Activated gamma-delta T cell treated with Interleukin-2 at 50 U/mL for 16 hours (primary cell): ENCODE measurements at places on chromosomes 13 and 19.

- no peak for DNase-seq
These were observed 5.1 kb downstream of the IGFLR1 start for GRCh38 chr19:35736913-35737886.

GRCh38 chr13:92017737-92018136, 619.3 kb downstream of the GPC5 start:
- no peak for DNase-seq

DNA sequence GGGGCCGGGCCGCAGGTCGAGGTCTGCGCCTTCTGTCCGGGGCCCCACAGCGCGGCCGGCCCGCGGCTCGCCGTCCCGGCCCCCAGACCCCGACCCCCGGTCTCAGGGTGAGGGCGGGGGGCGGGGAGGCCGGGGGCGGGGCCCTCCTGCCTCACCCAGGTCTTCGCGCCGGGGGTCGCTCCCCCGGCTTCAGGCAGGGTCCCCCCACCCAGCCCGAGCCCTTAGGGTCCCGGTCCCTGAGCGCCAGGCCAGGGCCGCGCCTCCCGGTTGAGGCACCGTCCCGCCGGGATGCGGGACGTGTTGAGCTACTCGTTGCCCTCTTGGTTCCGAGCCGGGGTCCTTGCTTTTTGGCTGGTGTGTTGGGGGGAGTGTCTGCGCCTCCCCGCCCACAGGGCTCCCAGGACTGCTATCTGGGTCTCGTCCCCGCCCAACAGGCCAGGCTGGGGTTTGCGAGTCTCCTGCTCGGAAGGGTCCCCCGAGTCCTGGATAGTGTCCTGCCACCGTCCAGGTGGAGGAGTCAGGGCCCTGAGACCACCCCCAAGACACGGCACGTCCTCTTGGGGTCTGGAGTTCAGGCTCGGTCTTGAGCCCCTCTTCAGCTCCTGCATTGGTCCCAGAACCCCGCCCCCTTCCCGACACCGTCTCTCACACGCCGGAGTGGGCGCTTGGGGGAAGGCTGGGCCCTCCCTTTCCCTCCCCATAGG, 452 bp downstream of the PIAS4 start:
- DNase-seq = no peak

GRCh38 chr13:29164116-29164515, 344.0 kb downstream of the MTUS2 start:
- DNase-seq = no peak

DNA sequence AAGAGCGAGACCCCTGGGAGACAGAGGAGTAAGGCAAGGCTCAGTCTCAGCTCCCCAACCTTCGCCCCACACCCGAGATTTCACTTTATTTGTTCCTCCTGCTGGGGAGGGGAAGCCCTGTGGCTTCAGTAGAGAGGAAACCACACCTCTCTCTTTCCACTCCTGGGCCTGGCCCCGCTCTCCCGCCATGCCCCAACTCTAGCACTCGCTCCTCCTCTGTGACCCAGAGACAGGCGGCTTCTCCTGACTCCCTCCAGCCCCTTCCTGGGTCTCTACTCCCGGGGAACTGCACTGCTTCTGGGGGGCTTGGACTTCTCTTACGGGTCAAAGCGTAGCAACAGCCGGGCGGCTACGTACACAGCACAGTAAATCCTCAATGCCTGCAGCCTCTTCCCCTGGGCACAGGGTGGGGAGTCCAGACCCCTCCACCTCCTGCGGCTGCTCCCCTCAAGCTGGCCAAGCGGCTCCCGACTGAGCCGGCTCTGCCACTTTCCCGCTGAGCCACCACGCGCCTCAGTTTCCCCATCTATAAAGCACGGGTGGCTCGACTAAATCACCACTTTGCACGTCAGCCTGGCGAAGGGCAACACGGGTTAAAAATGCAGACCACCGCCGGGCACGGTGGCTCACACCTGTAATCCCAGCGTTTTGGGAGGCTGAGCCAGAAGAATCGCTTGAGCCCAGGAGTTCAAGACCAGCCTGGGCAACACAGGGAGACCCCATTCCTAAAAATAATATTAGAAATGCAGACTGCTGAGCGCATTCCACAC, 1.4 kb downstream of the RNF126 start:
- peak; percentile 67 for DNase-seq

DNA sequence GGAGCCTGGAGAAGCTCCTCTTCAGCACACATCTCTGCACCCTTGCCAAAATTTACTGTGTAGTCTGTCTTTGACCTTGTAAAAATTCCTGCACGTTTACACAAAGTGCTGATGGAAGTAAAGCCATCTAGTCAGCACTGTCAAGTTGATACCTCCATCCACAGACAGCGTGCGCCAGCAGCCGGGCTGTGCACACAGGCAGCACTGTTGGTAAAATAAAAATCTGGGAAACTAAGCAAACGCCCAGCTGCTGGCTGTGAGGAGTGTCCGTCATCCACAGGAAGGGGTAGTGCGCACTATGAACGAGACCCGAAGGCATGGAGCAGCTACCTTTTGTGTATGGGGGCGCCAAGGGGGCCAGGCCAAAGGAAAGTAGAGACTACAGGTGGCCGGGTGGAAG, 17.4 kb upstream of the SIGLEC11 start:
- no peak for DNase-seq

DNA sequence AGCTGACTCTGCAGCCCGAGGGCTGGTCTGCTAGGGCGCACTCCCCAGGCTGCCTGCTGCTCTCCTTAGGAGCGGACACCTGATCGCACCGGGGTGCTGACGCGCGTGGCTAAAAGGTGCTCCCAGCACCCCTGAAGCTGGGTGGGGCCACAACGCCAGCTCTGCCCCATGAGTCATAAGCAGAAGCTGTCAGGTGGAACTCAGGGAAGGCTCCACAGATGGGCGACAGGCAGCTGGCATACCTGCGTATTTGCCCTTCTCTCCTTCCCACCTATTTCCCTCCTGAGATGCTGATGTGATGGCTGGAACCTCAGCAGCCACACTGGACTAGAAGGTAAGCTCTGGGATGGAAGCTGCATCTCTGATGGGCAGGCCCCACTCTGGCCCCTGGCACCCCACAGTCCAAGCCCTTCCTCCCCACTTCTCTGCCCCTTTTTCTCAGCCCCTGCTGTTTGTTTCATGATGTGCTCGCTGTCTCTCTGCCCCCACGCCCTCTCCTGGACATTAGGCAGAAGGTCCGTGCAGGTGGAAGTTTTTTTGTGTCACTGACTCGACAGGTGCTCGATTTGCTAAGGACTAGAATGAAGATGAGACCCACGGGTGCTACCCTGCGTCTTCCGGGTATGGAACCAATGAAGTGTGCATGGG, 30.3 kb upstream of the CACTIN start:
- DNase-seq = no peak

- no peak for DNase-seq
These were observed 44.9 kb downstream of the C13orf46 start for GRCh38 chr13:113928685-113929627.

DNA sequence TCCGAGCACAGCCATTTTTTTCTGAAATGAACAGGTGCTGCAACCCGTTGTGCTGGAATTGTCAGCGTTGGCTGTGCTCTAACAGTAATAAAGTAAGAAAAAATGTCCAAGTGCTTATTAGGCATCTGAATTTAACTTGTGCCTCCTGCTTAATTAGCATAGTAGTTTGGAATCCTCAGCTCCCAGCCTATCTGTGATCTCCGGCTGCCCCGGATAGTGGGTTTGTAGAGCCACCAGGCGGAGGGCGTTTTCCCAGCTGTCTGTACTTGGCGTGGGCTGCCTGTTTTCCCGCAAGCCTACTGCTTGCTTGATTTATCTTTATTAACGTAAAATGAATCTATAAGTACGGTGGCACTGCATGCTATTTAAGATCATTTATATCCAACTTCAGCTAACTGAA, 137.9 kb downstream of the MTUS2 start:
- DNase-seq = no peak

- no peak for DNase-seq
These were observed 339.0 kb downstream of the DCT start for GRCh38 chr13:94140511-94140910.

DNA sequence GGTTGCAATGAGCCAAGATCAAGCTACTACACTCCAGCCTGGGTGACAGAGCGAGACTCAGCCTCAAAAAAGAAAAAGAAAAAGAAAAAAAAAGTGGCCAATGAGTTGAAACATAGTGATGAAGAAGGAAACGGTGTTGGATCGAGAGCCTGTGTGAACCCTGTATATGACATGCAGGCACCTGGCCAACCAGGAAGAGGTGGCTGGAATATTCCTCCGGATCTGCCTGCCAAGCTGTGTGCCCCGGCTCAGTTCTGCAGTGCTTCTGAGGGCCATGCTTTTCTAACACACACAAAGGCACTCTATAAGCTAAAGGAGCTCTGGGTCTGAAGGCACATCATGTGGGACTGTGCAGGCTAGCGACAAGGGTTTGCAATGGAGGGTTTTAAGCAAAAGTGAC, 3.7 kb upstream of the ZNF444 start:
- DNase-seq = no peak

- DNase-seq = no peak
These were observed 71.3 kb downstream of the ARHGEF7 start for GRCh38 chr13:111186305-111186935.

GRCh38 chr13:107266657-107267056, 698.7 kb upstream of the ARGLU1 start:
- DNase-seq = no peak

GRCh38 chr19:11451871-11452619, 16.6 kb downstream of the PRKCSH start:
- DNase-seq = no peak

DNA sequence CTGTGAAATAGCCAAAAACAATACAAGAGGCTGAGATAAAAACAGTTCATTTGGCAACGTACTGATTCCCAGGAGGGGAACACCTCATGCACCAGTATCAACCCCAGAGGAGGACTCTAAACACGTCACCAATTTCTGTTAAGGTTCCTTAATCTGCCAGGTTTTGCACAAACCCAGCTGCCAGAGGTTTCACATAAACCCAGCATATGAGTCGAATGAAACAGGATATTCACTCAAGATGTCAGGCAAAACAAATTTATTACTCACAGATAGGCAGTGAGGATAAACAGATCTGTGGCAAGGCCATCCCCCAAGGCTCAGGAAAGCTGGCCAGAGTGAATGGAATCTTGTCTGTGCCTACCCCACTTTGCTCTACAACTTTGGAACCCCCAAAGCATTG, 210.9 kb downstream of the GPC5 start:
- DNase-seq = no peak

- DNase-seq = no peak
These were observed 24.1 kb downstream of the PBX4 start for GRCh38 chr19:19594381-19594780.

DNA sequence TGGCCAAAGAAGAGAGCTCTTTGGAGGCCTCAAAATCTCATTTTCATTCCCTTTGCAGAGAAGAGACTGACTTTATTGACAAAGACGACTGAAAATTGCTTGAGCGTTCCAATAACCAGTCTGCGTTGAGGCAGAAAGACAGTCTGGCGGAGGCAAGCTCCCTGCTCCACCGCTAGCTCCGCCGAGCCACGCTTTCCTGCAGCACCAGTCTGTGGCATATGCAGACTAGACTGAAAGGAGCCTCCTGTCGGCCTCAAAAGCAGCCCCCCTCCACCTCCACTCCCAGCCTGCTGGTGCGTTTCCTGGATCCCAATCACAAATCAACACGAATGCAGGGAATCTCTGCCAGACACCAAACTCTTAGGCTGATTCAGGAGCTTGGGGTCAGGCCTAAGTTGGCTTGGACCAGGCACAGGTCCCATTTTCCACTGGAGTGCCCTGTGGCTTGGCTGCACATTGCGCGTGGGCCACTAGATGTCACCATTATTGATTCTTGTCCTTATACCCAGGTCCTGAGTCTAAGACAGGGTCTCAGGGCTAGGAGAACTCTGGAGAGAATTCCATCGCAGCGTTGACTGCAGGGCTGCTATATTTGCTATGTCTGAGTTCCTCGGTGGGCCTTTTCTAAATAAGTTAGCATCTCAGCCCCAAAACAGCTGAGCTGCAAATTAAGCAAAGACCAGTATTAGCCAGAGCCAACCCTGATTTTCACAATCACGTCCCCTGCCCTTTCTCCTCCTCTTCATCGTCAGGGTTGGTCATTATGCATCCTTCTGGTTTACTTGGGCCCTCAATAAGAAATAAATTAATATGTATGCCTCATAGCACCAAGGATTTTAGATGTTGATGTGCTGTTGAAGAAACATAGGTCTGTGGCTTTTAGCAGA, 5.2 kb upstream of the ZNF507 start:
- DNase-seq = peak; percentile 44

DNA sequence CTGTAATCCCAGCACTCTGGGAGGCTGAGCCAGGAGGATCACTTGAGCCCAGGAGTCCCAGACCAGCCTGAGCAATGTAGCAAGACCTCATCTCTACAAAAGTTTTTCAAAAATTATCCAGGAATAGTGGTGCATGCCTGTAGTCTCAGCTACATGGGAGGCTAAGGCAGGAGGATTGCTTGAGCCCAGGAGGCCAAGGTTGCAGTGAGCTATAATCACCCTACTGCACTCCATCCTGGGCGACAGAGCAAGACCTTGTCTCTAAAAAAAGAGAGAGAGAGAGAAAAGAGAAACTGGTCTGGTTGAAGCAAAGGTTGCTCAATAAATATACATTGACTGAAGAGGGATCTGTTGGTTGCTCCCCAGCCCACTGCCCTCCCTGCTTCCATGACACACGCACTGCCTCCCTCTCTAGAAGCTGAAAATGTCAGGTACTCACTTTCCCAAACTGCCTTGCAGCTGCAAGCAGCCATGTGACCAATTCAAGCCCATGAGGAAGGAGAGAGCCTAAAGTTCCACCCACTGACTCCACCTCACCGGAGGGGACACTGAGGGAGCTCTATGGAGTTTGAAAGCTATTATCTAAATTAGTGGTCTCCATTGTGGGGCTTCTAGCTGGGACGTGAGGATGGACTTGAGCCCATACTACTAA, 14.0 kb downstream of the CEACAM16 start:
- no peak for DNase-seq

GRCh38 chr19:45886427-45887199, 672 bp upstream of the IRF2BP1 start:
- peak; percentile 88 for DNase-seq

GRCh38 chr13:109509154-109509900, 277.1 kb downstream of the IRS2 start:
- DNase-seq = no peak

DNA sequence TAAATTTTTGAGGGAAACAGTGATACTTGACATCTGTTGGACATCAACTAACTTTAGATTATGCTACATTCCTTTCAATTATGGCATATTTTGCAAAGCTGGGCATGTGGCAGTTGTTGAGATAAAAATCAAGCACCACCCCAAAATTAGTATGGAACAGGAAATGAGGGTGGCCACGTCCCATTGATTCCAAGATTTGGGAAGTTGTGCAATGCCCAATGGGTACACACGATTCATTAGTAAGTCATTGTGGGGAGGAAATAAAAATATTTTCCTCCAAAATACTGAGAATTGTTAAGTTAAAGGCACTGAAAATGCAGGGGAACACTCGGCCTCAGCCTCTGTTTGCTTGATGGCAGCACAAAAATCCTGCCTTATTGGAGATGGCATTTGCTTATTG, 7.6 kb downstream of the ERICH6B start:
- DNase-seq = no peak

GRCh38 chr13:111976474-111977178, 90.3 kb upstream of the SOX1 start:
- DNase-seq = no peak

GRCh38 chr19:1747285-1748114, 5.8 kb upstream of the ONECUT3 start:
- DNase-seq = peak; percentile 46

GRCh38 chr19:37867831-37868230, 38.6 kb downstream of the WDR87 start:
- DNase-seq = no peak
